Activated CD4-positive, alpha-beta T cell treated with anti-CD3 and anti-CD28 coated beads, Interleukin-2, amount 10 ng/mL, durations not matched to agents 24 days and 14 days (primary cell): ENCODE measurements at places on chromosomes 7 and 10.

DNA sequence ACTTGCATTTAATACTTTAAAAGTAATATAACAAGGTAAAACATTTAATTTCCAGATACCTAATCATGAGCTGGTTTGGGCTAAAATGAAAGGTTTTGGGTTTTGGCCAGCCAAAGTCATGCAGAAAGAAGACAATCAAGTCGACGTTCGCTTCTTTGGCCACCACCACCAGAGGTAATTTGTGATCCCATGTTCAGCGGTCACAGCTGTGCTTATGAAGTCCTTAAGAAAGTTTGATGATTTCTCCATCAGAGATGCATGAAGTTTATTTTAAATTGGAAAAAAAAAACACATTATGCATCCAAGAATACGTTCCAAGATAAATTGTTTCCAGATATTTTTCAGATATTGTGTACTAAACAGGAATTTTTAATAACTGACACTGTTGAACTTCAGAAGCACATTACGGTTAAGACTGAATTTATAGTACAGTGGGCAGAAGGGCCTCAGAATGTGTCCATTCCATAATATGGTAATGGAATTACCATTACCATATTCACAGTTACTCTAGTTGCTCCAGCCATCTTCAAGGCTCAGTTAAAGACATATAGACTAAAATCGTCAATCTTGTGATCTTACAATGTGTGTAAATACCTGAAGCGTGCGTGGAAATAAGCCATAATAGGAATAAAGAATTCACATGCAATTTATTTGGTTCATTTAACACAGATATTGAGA is 106.8 kb downstream of the ZMYND11 start:
- no peak for DNase-seq

DNA sequence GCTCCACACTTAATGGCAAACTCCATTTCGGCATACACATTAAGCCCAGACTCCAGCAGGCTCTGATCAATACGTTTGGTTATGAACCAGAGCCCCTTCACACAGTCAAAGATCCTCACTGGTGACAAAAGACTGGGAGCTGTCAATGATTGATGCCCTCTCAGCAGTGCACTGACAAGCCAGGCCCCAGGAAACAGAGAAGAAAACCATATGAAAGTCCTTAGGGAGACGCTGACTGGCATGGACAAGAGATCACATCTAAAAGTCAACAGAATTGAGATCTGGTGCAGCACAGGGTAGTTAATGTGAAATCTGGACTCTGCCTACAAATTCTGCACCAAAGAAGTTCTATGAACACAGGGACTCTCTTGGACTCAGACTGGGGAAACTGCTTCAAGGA is 600.9 kb upstream of the NRP1 start:
- DNase-seq, result no peak

DNA sequence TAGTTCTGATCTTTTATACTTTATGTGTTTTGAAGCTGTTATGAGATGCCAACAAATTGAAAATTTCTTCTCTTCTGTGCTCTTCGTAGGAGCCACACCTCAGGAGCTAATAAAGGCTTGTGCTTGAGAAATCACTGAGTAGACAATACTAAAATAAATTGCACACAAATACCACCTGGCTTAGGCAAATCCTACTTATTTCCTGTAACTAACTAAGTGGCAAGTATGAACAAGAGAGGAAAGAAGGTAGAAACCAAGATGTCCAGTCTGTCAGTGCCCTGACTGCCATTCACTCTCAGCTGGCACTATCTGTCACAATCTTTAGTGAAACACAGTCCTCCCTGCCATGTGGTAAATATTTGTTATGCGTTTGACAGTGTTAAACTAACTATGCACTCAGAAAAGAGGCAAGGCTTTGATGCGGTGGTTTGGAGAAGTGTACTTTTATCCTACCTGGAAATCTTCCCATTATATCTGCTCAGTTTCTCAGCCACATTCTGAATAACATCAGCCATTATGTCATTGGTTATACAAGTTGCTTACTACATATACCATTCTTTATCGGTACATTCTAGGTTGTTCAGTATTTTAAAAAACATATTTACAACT is 293.4 kb upstream of the VWC2 start:
- DNase-seq, result no peak

- DNase-seq, result peak; percentile 28
These were observed 106.6 kb upstream of the DOCK1 start for GRCh38 chr10:126798649-126799048.

DNA sequence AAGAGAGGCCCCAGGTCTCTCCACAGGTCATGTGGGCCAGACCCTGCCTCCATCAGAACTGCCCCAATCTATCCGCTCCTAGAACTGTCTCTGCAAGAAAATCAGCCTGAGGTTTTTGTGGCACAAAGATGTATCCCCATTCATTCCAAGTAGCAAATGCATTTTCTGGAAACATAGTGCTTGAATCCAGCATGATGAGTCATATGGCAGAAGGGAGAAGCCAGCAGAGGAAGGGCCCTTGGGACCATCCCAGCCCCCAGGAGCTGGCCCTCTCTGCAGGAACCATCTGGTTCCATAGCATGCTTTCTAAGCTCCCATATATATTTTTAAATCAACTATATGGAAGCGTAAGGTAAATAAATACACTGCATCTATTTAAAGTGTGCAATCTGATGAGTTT is 563.2 kb downstream of the GALNT17 start:
- DNase-seq, result no peak

GRCh38 chr7:15490291-15490690 is 71.5 kb downstream of the AGMO start:
- DNase-seq, result no peak

DNA sequence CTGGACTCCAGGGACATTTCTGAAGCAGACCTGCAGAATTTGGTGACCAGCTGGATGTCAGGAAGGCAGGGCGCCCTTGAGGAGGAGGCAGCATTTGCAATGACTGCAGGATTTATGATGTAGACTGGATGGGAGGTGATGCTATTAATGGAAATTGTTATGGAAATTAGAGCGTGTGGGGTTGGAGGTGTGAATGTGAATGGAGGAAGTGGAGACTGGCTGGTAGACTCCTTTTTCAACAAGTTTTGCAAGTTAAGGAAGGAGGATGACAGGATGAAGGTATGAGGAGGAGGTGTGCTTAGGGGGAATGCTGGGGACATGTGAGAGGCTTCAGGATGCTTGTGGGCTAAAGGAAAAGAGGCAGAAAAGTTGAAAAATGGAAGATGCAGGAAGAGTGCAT is 137.0 kb downstream of the TMEM178B start:
- DNase-seq, result no peak

GRCh38 chr10:95818668-95819067 is 62.7 kb downstream of the ENTPD1 start:
- DNase-seq, result no peak

DNA sequence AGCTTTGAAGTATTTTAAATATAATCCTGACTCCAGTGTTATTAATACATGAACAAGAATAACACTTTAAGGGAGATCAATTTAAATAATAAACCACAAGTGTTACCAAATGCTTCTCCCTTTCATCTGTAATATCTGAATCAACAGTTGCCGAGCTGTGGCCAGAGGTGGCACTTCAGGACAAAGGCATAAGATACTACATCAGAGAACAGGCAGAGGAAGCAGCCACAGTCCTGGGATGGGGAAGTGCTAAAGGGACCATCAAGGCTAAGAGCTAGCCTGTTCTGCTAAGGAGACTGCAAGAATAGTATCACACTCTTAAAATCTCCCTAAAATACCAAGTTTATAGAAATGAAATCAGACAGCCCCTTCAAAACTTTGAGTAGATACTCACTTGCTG is 378.2 kb upstream of the PRKCQ start:
- no peak for DNase-seq

DNA sequence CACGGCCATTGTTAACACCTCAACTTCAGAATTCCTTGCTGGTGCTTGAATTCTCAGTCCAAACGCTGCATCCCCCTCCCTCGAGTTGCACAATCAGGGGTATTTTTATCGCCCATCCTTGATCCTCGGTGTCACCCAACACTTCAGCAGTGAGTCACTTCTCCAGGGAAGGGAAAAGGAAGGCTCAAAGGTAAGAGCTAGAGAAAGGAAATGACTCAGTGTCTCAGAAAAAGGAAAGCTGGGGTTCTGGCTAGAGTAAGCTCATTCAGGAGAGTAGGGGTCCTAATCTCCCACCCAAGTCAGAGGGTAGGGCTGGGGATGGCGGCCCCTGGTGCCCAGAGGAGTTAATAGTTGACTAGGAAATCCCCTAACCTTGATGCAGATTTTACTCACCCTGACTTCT is 39.8 kb upstream of the TRIM8 start:
- DNase-seq, result no peak

GRCh38 chr7:140621401-140622021 is 19.1 kb downstream of the DENND2A start:
- no peak for DNase-seq

- DNase-seq, result no peak
These were observed 237.3 kb upstream of the ZMIZ1 start for GRCh38 chr10:78831461-78831860.
